Fibroblast of skin of scalp (primary cell): ENCODE measurements at places on chromosomes 3 and 15.

DNA sequence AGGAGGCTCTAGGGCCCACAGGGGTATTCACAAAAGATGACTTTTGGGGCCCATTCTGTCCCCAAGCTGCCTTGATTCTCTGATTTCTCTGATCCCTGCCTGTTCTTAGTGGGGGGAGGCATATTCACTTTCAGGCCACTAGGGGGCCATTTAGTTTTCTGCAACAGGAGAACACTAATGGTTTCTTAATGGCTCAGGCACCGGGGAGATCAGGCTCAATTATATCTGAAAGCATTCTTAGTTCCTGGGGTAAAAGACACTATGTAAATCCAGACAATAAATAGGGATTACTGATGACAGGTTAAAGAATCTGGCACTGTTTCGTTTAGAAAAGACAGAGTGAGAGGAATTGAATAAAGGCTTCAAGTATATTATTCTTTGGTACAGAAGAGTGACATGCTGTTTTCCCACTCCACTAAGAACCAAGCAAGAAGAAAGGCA, 2.5 kb upstream of the INAFM2 start:
- DNase-seq, result peak; percentile 74

DNA sequence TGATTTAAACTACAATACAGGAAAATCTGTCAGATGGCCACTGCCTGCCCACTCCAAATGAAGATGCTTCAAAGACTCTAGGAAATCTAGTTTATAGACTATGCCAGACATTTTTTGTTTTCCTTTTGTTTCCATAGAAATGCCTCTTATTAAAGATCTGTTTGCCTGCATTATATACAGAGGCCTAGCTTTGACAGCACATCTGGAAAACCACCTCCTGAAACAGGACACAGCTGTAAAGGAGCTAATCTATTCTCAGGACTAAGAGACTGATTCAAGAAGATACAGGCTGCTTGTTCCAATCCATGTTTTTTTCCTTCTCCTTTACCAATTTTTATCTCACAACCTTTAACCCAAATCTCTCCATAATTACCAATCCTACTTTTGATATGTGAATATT, 75.3 kb upstream of the STRIT1 start:
- DNase-seq, result no peak

- no peak for DNase-seq
Measured at GRCh38 chr15:81015621-81016488, 15.1 kb downstream of the TLNRD1 start.

DNA sequence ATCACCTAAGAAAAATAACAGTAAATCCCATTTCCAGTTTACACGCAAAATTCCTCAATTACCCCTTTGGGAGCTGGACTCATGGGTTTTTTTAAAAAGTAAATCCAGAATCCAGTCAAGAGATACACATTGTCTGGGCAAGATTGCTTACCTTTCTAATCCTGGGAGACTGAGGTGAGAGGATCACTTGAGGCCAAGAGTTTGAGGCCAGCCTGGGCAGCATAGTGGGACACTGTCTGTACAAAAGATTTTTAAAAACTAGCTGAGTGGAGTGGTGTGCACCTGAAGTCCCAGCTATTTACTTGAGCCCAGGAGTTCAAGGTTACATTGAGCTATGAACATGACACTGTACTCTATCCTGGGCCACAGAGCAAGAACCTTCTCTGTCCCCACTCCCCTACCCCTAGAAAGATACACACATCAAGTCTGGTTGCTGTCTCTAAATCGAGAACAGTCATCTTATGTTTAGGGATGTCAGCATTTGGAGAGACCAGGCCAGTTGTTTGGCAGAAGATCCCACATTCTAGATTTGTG, 39.0 kb downstream of the DAG1 start:
- DNase-seq, result no peak

GRCh38 chr15:65101411-65101890, 13.5 kb downstream of the UBAP1L start:
- DNase-seq, result peak; percentile 68

DNA sequence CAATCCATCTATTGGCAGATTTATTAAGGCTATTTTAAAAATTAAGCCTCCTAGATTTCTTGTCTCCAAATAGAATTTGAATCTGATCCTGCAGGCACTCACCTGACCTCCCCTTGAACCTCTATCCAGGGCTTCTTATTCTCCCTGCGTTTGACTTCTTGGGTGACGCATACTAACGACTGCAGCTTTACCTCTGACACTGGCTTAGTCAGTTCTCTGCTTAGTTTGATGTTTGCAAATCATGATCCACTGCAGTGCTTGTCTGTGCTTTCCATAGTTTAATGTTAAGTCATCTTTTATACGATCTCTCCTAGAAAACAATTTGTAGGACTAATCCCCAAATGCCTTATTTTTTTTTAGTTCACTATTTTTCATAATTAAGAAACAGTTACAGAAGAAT, 233.1 kb downstream of the ROBO1 start:
- DNase-seq, result no peak

GRCh38 chr3:194120789-194121770, 14.9 kb upstream of the HES1 start:
- DNase-seq, result no peak

DNA sequence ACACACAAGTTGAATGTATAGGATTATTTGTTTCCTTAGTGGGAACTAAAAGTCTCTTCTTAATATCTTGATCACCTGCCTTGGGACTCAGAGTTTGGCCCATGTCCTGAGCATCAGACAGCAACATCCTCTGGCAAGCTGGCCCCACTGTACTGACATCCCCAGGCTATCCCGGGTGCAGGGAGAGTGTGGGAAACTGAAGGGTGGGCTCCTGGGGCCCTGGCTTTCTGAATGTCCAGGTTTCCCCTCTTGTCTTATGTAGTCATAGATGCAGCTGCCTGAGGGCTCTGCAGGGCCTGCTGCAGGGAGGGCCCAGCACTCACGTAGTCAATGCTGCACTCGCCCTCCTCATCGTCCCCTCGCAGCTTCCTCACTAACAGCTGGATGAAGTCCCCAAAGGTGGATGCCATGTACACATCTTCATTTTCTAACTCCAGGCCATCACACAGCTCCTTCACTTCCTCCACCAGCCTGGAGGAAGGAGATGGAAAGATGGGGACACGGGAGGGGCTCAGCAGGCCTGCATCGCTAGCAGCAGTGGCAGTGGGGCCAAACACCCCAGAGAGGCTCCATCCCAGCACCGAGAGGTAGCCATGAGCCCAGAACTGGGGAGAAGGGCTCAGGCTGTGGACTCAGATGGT, 42.8 kb downstream of the ALDH1L1 start:
- no peak for DNase-seq

DNA sequence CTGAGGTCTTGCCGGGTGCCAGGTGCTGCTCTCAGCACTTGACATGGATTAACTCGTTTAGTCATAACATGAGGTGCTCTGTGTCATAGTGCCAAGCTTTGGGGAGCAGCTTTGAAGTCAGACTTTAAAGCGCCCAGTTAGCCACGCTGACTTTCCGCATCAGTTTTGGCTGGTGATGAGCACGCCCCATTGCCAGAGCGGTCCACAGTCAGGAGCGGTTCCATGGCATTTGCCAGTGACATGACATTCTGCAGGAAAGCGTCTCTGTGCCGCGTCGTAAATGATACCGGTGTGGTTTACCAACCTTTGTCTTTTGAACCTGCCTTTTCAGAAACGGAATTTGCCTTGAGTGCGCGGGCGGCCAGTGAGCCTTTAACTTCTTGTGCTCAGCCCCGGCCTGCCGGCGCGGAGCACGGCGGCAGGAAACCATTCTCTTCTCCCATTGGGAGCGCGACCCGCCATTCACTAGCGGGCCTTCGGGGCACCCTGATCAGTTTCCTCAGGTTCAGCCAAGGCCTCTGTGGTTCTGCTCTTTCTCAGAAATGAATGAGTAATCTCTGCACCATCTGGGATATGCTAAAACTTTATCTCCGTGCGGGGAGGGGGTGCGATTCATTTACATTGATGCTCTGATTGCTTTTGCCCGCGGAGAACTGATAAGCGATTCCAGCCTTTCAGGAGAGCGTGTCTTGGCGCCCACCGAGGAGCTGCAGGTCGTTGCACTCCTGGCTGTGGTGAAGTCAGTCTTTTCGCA, 1.7 kb upstream of the SLC2A2 start:
- peak; percentile 94 for DNase-seq

- peak; percentile 7 for DNase-seq
Measured at GRCh38 chr3:197700095-197700494, 36.6 kb downstream of the RUBCN start.

GRCh38 chr3:160893207-160893606, 137.2 kb downstream of the PPM1L start:
- no peak for DNase-seq

DNA sequence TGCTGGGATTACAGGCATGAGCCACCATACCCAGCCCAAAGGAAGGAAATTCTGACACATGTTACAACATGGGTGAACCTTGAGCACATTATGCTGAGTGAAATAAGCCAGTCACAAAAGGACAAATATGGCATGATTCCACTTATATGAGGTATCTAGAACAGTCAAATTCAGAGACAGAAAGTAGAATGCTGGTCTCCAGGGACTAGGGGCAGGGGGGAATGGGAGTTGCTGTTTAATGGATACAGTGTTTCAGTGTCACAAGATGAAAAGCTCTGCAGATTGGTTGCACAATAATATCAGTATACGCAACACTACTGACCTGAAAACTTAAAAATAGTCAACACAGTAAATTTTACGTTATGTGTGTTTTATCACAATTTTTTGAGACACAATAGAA, 4.1 kb downstream of the SPATA12 start:
- DNase-seq, result no peak

DNA sequence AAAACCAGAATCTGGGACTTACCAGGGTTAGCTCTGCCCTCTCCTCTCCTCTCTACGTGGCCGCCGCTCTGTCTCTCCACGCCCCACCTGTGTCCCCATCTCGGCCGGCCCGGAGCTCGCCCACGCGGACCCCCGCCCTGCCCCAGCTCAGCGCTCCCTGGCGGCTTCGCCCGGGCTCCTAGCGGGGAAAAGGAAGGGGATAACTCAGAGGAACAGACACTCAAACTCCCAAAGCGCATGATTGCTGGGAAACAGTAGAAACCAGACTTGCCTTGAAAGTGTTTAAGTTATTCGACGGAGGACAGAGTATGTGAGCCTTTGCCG, 5.4 kb downstream of the ISL2 start:
- DNase-seq, result no peak

GRCh38 chr15:99502661-99503060, 63.1 kb upstream of the MEF2A start:
- no peak for DNase-seq

GRCh38 chr15:72113347-72114031, 4.5 kb downstream of the MYO9A start:
- DNase-seq, result no peak

DNA sequence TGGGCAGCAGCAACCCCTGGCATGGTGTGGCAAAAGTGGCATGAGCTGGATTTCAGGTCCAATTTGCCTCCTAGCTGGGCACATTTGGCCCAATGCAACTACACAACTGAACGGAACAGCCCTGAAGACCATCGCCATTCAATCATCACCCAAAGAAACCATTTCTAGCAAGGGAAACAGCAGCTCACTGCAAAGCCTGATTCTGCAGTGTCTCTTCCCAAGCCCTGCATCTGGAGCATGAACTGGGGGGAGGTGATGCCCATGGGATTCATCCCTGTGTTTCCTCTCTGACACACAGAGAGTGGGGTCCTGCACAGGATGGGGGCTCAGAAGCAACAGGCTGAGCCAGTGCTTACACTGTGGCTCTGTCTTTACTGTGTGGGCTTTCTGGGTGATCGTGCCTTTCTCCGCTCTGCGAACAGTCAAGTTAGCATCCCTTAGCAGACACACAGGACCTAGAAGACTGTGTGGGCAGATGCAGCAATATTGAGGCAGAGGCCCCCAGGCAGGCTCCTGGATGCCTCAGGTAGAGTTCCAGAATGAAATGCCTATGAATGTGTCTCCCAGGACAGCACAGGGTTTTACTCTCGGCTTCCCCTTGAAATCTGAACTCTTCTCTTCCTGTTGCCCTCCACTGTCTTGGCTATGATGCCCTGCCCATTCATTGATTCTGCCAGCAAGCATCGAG, 91.1 kb upstream of the ALDH1A3 start:
- no peak for DNase-seq

DNA sequence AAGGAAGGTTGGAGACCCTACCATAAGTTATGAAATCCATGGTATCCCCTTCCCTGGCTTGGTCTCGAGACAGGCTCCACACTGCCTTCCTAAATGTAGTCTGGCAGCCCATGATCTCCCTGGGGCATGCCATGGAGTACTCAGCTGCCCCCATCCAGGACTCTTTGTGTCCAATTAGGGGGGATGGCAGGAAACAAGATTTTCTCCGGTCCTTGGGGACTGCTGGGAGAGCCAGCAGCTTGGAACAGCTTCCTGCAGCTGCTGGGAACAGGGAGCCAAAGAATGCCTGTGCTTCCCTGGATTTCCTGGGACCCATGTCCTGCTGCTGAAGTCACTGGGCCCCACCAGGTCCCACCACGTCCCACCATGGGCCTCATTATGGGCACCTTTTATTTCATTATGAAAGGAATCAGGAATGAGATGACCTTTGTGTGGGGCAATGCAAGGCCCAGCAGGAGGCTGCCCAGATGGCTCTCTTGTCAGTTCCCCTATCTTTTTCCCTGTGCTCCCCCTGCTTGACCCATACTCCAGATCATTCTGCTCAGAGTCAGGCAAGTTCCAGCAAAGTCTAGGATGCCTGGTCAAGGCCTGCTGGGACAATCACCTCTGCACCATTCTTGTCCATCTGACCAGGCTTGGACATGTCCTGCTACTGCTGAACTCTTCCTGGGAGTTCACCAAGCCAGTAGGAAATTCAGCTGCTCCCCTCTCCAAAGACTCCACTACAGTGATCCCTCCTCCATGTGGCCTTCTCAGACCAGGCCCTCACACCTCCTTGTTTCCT, 15.0 kb upstream of the DAG1 start:
- peak; percentile 53 for DNase-seq

DNA sequence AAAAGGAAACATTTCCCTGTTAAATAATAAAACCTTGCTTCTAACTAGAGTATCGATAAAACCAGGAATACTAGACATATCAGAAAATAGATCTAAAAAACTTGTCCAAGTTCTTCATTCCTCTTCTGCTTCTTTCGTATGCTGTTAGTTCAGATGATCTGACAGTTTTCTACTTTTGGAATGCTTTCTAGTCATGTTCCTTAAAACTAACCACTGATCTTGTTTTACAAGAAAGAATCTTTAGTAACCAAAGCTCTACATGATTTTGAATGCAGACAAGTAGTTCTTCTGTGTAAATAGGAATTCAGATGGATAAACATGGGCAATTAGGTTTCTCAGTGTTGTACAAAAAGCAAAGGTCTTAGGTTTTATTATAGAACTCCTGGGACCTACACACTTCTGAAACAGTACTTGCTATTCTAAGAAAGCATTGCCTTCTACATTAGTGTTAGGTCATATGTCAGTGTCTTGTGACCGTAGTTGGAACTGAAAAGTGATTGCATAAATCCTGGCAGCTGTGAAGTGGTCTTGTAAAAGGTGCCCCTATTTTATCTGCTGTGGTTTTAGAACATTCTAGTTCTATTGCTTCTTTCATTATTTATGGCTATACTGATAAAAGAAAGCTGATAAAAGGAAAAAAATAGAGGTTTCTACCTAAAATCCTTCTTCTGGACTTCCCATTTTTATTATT, 40.7 kb downstream of the SNRK start:
- no peak for DNase-seq

GRCh38 chr3:129357616-129358015, 70.8 kb downstream of the EFCAB12 start:
- DNase-seq, result no peak

GRCh38 chr3:71763426-71763825, 9.8 kb downstream of the GPR27 start:
- no peak for DNase-seq

GRCh38 chr15:32106401-32107381, 76.4 kb downstream of the CHRNA7 start:
- no peak for DNase-seq

GRCh38 chr3:106635271-106635670, 742.0 kb upstream of the CCDC54 start:
- peak; percentile 99 for DNase-seq

GRCh38 chr15:36888011-36888992, 212.0 kb downstream of the MEIS2 start:
- DNase-seq, result peak; percentile 43
